Stimulated activated CD4-positive, alpha-beta T cell treated with anti-CD3 and anti-CD28 coated beads, Interleukin-4, amount 100 ng/mL, for 1 hour (primary cell): ENCODE measurements at places on chromosomes 12 and 14.

DNA sequence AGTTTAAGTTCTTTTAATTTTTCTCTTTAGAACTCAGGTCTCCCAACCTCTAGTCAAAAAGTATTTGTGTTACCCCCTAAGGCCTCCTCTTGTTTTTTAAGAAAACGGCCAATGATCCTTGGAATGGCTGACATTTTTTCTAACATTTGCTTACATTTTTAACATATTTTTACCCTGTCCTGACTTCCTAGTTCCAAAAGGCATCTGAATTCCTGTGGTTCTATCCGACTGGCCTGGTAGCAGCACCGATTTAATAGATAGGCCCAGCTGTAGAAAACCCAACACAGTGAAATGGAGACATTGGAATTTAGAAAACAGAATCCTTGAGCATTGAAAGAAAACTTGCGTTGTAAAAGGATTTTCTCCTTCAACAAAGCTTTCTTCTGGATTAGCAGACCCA is 134.7 kb upstream of the GSC start:
- no peak for DNase-seq

DNA sequence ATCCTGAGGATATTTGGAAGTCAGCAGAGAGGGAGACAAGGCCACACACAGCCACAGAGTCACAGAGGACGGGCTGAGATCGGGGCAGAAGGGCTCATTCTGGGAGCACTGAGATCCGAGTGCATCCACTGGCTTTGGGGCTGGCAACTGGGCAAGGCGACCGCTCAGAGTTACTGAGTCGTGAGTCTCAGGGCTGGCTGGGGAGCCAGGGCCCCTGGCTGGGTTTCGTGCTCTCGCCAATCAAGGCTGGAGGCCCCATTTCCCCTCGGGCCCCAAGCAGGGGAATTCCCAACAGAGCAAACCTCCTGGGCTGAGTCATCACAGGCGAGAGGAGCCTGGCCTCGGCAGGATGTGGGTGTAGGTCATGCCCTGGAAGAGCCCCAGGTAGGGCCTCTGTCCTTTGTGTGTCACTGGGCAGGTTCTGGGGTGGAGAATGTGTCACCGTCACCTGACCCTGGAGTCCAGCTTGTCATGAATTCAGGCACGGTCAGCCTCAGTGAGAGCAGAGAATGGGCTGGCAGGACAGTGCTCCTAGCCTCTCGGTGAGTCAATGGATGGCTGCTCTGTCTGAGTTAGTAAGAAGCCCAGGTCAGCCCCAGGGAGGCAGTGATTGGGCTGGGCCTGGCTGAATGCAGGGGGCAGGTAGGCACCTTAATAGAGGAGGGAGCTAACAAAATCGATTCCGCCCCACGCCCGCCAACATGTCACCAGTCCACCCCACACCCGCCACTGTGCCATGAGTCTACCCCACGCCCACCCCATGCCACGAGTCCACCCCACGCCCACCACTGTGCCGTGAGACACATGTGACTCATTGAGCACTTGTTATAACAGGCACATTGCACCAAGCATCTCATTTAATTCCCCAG is 16.9 kb downstream of the ASB2 start:
- DNase-seq = peak; percentile 90

- DNase-seq = no peak
Measured at GRCh38 chr14:100623961-100624360, 36.7 kb upstream of the BEGAIN start.

- no peak for DNase-seq
Measured at GRCh38 chr12:89187507-89187906, 164.8 kb downstream of the DUSP6 start.

GRCh38 chr12:83971781-83972180 is 940.8 kb downstream of the SLC6A15 start:
- no peak for DNase-seq

- no peak for DNase-seq
Measured at GRCh38 chr12:32257695-32258496, 141.5 kb upstream of the FGD4 start.
